ENCODE measurements at places on chromosomes 2 and 18. TPM values are rescaled to one million over a fixed set of nuclear protein-coding genes. Genes with fewer than 3 reads are reported as not detected.

- no peak for DNase-seq
Measured at GRCh38 chr2:21610304-21610703, 486.5 kb downstream of the TDRD15 start.

C2orf92 gene
- 0.21 TPM for total RNA-seq

DNA sequence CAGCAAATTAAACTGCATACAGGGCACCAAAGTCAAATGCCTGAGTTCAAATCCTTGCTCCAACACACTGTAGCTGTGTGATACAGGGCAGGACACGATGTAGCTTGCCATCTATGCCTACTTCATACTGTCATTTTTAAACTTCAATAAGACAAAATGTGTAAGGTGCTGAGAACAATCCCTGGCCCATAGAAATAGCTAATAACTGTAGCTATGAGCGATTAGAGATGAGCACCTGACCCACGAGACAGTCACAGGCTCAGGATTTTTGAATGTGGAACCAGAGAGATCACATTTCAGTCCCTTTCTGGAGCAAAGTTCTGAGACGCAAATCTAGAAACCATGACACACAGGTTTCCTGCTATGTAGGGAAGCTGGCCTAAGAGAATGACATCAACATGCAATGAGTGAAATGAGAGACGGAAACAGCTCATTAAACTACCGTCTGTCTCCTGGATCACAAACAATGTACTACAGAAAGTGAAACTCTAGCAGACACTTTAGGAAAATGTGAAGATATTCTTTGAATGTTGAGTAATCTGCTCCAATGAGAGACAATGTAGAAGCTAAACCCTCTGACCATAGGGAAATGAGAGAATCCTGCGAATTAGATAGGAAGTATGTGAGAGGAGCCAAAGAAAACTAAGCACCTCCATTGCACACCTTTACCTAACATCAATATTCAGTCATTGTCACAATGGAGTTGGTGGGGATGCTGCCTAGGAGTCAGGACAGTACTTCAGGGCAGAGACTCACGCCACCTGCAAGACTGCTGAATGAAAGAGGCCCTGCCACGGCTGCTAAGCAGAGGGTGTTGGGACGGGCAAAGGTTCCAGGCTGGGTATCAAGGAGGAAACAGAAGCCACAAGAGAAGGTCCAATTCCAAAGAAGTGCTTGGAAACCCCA is 25.5 kb downstream of the B4GALT6 start:
- no peak for DNase-seq

SIX3 gene
- total RNA-seq, result not detected

DNA sequence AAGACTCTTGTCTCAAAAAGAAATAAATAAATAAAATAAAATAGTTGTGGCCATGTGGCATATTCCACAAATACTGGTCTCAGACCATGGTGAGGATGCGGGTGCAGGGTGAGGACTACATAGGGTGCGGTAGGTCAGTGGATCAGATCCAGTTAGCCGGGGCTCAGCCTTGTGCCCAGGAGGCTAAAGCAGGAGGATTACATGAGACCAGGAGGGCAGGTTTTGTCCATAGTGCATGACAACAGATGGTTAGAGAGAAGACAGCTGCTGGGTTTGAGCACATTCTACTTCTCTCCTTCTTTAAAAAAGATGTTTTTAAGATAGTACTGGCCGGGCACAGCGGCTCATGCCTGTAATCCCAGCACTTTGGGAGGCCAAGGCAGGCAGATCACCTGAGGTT is 12.8 kb upstream of the PSD4 start:
- DNase-seq, result no peak

DNA sequence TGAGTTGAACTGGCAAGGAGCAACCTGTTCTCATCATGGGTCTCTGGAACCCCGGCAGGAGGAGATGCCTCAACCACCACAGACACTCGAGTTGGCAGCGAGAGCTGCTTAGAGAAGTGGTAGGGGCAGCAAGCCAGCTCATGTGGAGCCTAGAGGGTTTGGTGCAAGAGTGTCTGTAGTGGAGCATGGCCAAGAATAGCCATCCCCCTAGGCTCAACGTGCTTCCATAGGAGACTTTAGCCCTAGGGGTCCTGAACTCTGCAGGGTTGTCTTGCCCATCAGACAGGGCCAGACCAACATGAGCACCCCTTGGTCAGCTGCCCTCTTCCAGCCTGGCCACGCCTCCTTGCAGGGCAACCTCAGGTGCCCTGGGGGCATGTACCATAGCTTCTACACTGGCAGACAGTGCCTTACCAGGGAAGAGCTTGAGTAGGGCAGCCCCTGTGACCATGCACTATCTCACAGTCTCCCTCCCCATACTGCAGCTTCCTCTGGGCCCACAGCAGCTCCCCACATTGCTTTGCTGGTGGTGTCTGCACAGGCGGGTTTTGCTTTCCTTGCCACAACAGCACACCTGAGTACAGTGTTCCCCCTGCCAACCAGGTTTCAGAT is 187.1 kb downstream of the EXOC6B start:
- no peak for DNase-seq

GAL3ST2 gene
- total RNA-seq, result not detected

TMEM182 gene
- total RNA-seq, result 3.3 TPM
